ENCODE measurements at places on chromosomes 3 and 15. TPM values are rescaled to one million over a fixed set of nuclear protein-coding genes. Genes with fewer than 3 reads are reported as not detected.

Gene LDHAL6B
- not detected for total RNA-seq

DNA sequence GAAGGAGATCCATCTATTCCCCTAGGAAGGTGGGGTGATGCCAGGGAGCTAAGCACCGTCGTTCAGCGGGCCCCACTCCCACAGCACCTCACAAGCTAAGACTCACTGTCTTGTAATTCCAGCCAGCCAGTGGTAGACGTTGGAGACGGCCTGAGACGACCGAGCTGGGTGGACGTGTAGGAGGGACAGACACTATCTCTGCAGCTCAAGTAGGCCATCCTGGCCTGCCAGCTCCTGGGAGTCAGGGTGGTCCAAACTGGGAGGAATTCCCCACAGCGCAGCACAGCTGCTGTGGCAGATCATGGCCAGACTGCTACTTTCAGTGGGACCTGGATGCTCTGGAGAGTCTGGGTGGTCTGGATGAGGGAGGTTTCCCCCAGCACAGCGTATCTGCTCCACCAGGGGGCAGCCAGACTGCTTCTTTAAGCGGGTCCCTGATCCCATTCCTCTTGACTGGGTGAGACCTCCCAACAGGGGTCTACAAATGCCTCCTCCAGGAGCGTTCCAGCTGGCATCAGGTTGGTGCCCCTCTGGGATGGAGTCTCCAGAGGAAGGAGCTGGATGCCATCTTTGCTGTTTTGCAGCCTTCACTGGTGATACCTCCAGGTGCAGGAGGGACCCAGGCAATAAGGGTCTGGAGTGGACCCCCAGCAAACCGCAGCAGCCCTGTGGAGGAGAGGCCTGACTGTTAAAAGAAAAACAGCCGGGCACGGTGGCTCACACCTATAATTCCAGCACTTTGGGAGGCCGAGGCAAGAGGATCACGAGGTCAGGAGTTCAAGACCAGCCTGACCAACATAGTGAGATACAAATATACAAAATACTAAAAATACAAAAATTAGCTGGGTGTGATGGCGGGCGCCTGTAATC lies 27.6 kb downstream of the GNB5 start:
- DNase-seq, result no peak

DNA sequence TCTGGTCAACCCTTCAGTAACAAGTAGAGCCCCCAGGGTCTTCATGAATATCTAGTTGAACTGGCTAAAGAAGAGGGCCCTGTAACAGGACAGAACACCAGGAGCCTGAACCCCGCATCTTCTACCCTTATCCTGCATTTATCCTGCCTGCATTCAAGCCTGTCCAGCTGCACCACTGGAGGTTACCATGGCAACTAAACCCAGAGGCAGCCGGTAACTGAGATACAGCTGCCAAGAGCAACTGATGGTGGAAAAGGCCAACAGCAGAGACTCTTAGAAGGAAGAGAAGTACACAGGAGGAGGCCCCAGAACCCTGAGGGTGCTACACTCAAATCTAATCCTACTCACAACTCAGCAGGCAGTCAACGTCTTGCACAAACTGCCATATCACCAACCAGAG lies 3.7 kb upstream of the PRKAR2A start:
- DNase-seq, result no peak

GRCh38 chr3:99249627-99250026 lies 348.1 kb upstream of the DCBLD2 start:
- DNase-seq, result no peak

GRCh38 chr3:130014526-130014925 lies 40.0 kb downstream of the TRH start:
- no peak for DNase-seq

- DNase-seq, result no peak
Measured at GRCh38 chr3:35602395-35602936, 36.9 kb upstream of the ARPP21 start.

Gene TMA7
- 392 TPM for total RNA-seq

All from NCI-H460 (cell line).